ENCODE measurements at places on chromosomes 7 and 10.
A peak's percentile ranks its signal among the peaks of the same experiment; 100 is the strongest.

GRCh38 chr10:95431900-95432342 lies 129.2 kb downstream of the SORBS1 start:
- no peak overlapping the region for H3K4me3 ChIP-seq
- H3K36me3 ChIP-seq, result no peaks in the 10 kb centered on the region
- H3K27ac ChIP-seq, result no peak overlapping the region

- no peak overlapping the region for H3K27ac ChIP-seq
- H3K36me3 ChIP-seq, result peaks cover 2% of the 10 kb centered on the region
- peaks cover 18% of the 10 kb centered on the region for H3K4me1 ChIP-seq
- no peaks in the 10 kb centered on the region for H3K27me3 ChIP-seq
- DNase-seq, result no peak
Measured at GRCh38 chr7:101956130-101956529, 138.7 kb downstream of the CUX1 start.

DNA sequence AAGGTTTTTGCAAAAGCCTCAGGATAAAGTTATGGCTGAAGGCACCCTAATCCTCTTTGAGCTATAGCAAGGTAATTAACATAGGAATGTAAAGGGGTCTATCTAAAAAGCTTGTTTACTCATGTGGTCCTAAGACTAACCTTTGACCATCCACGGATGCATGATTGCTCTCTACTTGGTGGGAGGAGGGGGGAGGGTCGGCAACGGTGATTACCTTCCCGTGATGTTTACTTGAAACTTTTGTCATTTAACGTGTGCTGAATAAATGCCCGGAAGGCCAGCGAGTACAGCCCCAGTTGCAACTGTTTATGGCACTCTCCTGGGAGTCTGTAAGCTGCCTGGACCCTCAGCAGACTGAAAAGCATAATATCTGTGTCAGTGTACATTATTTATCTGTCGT lies 78.9 kb upstream of the GPR22 start:
- H3K4me1 ChIP-seq, result peaks cover 33% of the 10 kb centered on the region
- no peak overlapping the region for H3K4me3 ChIP-seq
- no peak for DNase-seq
- no peak overlapping the region for H3K27ac ChIP-seq
- H3K36me3 ChIP-seq, result no peaks in the 10 kb centered on the region
- H3K27me3 ChIP-seq, result no peaks in the 10 kb centered on the region

DNA sequence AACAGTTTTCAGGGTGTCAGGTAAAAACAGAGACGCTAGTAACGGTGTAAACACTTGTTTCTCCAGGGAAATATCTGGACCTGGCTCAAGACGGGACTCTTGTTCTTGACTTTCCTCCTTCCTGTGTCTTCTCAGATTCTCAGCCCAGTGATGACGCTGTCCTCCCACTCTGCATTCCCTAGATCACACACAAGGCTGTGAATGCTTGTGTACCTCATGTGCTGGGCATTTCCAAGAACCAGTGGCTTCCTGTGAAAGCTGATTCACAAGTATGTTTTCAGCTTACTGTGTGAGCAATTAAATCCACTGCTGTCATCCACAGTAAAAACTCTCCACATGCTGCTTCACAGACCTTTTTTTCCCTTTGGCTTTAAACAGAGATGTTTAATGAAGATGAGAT lies 193.8 kb upstream of the DPP6 start:
- H3K27ac ChIP-seq, result no peak overlapping the region
- no peak overlapping the region for H3K4me3 ChIP-seq
- no peaks in the 10 kb centered on the region for H3K36me3 ChIP-seq
- no peak for DNase-seq

- no peaks in the 10 kb centered on the region for H3K36me3 ChIP-seq
- no peaks in the 10 kb centered on the region for H3K27me3 ChIP-seq
Measured at GRCh38 chr7:30710669-30711068, 28.4 kb upstream of the CRHR2 start.

GRCh38 chr10:92184977-92185376 lies 105.9 kb downstream of the CPEB3 start:
- no peaks in the 10 kb centered on the region for H3K4me1 ChIP-seq
- DNase-seq, result no peak
- H3K4me3 ChIP-seq, result no peak overlapping the region
- no peaks in the 10 kb centered on the region for H3K36me3 ChIP-seq
- no peaks in the 10 kb centered on the region for H3K27me3 ChIP-seq

DNA sequence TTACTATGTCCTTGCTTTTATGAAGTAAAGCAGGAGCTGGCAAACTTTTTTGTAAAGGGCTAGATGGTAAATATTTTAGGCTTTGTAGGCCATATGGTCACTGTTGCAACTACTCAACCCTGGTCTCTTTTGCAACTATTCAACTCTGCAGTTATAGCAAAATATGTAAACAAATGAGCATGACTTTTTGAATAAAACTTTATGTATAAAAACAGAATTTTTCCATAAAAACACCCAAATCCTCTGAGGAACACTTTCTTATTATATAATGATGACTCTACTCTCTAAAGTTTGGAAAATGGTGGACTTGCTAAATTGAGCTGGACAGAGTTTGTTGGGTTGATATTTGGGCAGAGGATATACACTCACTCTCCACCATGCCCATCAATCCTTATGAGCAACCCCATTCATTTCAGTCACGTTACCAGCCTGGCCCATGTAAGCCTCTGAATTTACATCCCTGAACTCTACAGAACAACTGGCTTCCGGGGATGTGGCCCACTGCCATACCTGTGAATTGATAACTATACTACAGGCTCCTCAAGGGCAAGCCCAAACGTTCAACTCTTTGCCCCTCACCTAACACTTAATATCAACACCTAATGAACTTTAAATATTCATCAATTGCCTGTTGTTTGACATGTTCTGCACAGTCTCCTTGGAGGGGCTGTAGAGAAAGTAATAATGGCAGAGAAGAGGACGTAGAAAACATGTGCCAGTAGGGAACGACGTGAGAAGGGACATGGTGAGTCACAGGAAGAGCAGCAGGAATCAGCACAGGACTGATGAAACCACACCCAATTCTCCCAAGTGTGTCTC lies 37.6 kb downstream of the SGMS1 start:
- no peak overlapping the region for H3K4me3 ChIP-seq
- no peak for DNase-seq
- H3K27ac ChIP-seq, result no peak overlapping the region
- peaks cover 8% of the 10 kb centered on the region for H3K36me3 ChIP-seq

GRCh38 chr10:117334066-117334465 lies 41.2 kb downstream of the PDZD8 start:
- DNase-seq, result no peak
- no peak overlapping the region for H3K4me3 ChIP-seq
- H3K36me3 ChIP-seq, result peaks cover 30% of the 10 kb centered on the region
- no peaks in the 10 kb centered on the region for H3K4me1 ChIP-seq
- H3K27ac ChIP-seq, result no peak overlapping the region

DNA sequence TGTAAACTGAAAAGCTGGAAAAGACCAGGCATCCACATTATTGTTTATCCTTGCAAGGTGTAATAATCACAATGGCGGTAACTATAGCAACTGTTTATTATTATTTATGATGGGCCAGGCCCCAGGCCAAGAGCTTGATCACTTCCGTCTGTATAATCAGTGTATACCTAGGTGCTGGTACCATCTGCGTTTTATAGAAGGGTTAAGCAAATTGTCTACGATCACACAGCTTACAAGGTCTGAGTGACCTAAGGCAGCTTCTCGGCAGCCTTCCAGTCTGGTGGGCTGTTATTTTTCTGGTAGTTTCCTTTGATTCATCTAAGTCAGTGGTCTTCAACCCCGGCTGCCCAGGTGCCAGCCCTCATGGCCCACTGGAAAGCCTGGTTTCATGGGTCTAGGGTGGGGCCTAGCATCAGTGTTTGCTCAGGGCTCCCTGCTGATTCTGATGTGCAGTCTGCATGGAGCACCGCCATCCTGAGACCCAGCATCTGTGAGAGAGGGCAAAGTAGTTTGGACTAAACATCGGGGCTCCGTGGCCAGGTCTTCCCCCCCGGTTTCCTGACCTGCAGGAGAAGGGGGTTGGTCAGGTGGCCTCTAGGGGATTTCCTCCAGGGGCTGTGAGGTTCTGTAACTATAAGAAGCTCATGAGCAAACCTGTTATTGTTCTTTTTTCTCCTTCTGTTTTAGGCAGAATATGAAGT lies 146.4 kb downstream of the RGS10 start:
- peaks cover 19% of the 10 kb centered on the region for H3K4me1 ChIP-seq
- no peak for DNase-seq
- no peak overlapping the region for H3K4me3 ChIP-seq
- no peak overlapping the region for H3K27ac ChIP-seq
- H3K36me3 ChIP-seq, result peaks cover 2% of the 10 kb centered on the region

DNA sequence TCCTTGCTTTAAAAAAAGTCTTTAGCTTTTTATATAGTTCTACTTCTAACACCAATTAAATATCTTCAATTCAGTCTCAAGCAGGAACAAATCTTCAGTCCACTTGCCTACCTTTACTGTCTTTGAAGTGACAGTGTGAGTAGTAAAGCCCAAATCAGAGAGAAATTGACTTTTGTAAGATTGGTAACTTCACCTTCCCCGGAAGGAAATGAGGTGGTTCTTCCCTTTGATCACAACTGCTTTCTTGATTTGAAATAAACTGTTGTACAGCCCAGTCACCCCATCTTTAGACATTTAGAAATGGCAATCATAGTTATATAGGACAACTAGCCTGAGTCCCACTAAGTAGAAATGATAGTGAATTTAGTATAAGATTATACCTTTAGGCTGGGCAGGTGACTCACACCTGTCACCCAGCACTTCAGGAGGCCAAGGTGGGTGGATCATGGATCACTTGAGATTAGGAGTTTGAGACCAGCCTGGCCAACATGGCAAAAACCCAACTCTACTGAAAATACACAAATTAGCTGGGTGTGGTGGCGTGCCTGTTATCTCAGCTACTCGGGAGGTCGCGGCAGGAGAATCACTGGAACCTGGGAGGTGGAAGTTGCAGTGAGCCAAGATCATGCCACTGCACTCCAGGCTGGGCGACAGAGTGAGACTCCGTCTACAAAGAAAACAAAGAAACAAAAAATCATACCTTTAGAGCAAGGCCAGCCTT lies 4.7 kb downstream of the FAS start:
- H3K27me3 ChIP-seq, result peaks cover 5% of the 10 kb centered on the region
- H3K4me3 ChIP-seq, result no peak overlapping the region
- no peaks in the 10 kb centered on the region for H3K36me3 ChIP-seq
- no peak for DNase-seq

GRCh38 chr10:15180736-15181135 lies 12.2 kb upstream of the NMT2 start:
- no peak overlapping the region for H3K4me3 ChIP-seq
- no peak overlapping the region for H3K27ac ChIP-seq
- H3K36me3 ChIP-seq, result no peaks in the 10 kb centered on the region
- DNase-seq, result no peak

DNA sequence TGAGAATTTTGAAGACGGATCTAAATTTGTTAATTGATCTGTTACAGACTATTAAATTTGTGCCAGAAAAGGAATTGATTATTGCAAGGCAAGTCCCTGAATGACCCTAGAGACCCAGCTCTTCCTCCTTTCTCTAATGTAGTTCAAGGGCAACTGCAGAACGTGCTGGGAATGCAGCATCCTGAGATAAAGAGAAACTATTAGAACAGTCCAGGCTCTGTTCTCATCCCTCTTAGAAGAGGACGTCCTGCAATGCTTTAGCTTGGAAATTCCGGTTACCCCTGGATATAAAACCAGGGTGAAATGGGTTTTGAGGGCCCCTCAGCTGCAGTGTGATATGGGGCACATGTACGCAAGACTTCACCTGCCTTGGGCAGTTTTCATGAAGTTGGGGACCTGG lies 67.3 kb downstream of the PTN start:
- no peaks in the 10 kb centered on the region for H3K36me3 ChIP-seq
- H3K4me1 ChIP-seq, result no peaks in the 10 kb centered on the region
- DNase-seq, result no peak
- H3K27me3 ChIP-seq, result no peaks in the 10 kb centered on the region
- H3K27ac ChIP-seq, result no peak overlapping the region

DNA sequence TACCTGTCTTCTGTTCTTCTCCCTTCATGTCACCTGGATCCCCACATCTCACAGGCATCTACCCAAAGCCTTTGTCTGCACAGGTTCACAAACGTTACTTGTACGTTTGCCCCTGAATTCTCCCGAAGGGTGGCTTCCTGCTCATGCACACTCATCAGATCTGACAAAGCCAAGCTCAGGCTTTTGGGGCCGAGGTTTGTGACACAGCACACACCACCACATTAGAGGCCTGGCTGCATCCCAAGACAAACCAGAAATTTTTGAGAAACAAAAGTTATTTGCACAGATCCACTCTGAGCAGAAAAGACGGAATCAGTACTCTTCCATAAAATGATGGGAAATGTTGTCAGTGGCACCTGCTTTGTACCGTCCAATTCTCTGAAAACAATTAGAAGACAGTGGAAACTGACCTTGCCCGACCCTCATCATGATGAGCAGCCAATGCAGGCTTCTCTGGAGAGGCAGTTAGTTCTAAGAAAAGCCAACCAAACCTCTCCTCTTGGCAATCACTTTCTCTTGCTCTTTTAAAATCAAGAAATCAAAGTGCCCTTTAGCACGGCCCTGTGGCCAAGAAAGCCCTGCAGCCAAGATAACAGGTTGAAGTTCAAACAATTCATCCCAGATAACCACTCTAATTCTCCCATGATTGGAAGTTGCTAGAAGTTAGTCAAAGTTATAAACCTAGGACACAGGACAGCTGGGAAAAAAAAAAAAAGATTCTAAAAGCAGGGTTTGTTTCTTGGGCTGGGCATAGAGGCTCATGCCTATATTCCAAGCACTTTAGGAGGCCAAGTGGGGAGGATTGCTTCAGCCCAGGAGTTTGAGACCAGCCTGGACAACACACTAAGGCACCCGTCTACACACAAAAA lies 13.6 kb upstream of the SVIL start:
- peaks cover 51% of the 10 kb centered on the region for H3K4me1 ChIP-seq
- no peaks in the 10 kb centered on the region for H3K27me3 ChIP-seq
- H3K27ac ChIP-seq, result peak overlapping the region; percentile 74
- peak; percentile 34 for DNase-seq
- H3K4me3 ChIP-seq, result peak overlapping the region; percentile 0

DNA sequence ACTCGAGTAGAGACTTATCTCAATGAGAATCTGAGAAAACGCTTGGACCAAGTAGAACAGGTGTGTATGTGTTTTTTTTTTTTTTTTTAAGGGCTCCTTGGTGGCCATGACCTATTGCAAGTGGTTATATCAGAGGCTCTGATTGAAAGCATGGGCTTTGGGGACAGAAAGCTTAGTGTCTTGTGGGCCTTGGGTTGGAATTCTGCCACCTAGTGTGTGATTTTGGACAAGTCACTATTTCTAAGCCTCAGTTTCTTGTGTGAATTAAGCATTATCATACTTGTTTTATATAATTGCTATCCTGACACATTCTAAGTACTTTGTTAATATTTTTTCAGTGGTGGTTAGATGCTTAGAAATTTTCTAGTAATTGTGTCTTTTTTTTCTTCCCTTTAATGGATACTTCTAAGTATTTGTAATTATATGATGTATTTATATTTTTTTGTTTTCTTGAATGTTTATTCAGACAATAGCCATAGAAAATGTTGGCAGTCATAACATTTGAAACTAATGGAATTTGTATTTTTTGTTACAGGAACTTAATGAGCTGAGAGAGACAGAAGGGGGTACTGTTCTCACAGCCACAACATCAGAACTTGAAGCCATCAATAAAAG lies 33.1 kb downstream of the SMC3 start:
- DNase-seq, result no peak
- H3K27me3 ChIP-seq, result no peaks in the 10 kb centered on the region
- peaks cover 26% of the 10 kb centered on the region for H3K36me3 ChIP-seq
- H3K4me3 ChIP-seq, result no peak overlapping the region
- H3K4me1 ChIP-seq, result no peaks in the 10 kb centered on the region

Data from mesothelial cell of epicardium (in vitro differentiated cells).